H4 (cell line): ENCODE measurements at places on chromosomes 5 and 9. TPM values are rescaled to one million over a fixed set of nuclear protein-coding genes. Genes with fewer than 3 reads are reported as not detected.

Gene FBN2
- total RNA-seq, result 7.6 and 8.8 TPM in 2 replicates

DNA sequence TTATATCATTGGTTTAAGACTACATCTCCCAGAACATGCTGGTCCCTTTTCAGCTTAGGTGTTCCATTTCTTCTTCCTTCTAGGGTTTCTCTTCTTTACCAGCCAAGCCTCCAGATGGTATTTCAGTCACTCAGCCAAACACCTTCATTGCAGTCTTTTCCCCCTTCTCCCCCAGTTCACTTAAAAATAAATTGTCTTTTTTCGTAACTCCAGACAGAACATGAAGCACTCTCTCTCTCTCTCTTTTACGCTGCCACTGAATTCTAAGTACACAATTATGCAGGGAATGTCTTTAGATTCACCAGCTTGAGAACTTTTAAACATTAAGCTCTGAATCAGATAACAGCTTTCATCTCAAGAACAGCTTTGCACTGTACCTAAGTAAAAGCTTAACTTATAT is 419.7 kb upstream of the BRINP1 start:
- DNase-seq, result no peak

GRCh38 chr5:91224969-91225368 is 158.1 kb downstream of the ARRDC3 start:
- DNase-seq, result no peak

GRCh38 chr5:98419825-98420224 is 353.6 kb upstream of the RGMB start:
- DNase-seq, result no peak

GRCh38 chr9:113471143-113471542 is 7.6 kb downstream of the RGS3 start:
- DNase-seq, result no peak

DNA sequence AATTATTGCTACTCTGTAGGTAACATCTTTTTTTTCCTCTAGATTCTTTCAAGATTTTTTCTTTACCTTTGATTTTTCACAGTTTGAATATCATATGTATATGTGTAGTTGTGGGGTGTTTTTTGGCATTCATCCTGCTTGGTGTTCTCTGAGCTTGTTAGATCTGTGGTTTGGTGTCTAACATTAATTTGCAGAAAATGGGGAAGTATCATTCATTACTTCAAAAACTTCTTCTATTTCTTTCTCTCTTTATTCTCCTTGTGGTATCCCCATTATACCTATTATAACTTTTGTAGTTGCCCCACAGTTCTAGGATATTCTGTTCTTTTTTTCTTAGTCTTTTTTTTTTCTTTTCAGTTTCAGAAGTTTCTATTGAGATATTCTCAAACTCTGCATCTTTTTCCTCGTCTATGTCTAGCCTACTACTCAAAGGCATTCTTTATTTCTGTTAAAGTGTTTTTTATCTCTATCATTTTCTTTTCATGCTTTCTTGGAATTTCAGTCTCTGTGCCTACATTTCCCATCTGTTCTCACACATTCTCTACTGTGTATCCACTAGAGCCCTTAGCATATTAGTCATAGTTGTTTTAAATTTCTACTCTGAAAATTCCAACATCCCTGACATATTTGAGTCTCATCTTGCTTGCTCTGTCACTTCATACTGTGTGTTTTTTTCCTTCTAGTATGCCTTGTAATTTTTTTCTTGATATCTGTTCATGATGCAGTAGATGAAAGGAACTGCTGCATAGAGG is 60.1 kb upstream of the GNA14 start:
- DNase-seq, result no peak

DNA sequence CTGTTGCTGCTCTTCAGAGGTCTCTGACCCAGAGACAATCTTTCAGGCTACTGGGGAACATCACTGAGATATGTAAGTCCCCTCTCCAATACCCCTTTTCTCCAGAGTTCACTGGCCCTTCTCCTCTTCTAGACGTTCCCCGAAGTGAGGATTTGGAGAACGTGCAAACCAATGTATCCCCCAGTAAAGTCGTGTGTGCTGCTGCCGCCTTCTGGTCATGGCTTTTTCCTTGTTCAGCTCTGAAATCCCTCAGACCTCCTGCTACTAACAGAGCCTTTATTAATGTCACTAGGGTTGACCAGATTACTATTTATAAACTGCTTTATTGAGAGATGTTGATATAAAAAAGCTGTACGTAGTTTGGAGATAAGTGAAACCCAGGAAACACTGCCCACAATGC is 1028.6 kb downstream of the CDH9 start:
- peak; percentile 48 for DNase-seq

Gene GABBR2
- total RNA-seq, result 0.37 and 0.91 TPM in 2 replicates

Gene SLC6A19
- total RNA-seq, result not detected in 2 replicates

Gene SPATA31A5
- not detected in 2 replicates for total RNA-seq

GRCh38 chr5:104955479-104955878 is 1392.9 kb upstream of the NUDT12 start:
- DNase-seq, result no peak

- no peak for DNase-seq
Observed at GRCh38 chr5:156273325-156273724, 53.6 kb upstream of the SGCD start.

Gene CD72
- 0.53 and 1.2 TPM in 2 replicates for total RNA-seq

- no peak for DNase-seq
Observed at GRCh38 chr9:113711251-113711650, 164.9 kb upstream of the ZNF618 start.

DNA sequence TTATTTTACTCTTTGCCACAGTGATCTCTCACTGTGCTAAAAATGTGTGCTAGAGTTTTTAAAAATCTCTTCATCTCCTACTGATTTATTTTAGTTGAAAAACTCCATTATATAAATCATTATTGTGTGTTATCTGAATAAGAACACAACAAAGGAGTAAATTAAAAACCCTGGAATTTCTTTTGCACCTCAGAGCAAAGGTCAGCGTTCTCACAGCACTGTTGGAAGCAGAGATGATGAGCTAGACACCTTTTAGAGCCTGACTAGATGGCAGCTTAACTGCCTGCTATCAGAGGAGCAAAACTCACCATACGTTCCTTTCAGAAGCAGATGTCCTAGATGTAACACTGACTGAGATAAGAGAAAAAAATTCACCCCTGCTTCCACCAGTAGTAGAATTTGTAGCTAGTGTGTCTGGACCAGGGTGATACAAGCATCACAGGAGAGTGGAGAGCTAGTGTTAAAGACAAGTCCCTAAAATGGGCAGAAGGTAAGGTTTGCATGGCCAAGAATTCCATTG is 147.1 kb downstream of the ENTREP1 start:
- no peak for DNase-seq

Gene LCN9
- not detected in 2 replicates for total RNA-seq

DNA sequence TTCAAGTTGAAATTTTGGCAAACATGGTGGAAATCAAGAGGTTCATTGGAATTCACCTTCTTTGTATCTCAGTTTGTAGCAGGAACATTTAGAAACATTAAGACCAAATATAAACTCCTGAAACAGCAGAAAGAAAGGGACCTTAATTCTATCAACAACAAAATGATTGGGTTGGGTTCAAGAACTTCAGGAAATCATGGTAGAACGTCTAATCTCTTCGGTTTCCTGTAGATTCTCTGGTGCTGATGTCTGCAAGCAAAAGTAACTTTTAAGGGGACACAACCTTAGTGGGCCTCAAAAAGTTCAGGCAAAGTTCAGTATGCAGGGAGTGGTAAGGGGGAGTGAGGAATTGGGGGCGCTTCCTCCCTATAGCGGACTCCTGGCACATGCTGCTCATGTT is 3.4 kb downstream of the IL33 start:
- DNase-seq, result no peak

DNA sequence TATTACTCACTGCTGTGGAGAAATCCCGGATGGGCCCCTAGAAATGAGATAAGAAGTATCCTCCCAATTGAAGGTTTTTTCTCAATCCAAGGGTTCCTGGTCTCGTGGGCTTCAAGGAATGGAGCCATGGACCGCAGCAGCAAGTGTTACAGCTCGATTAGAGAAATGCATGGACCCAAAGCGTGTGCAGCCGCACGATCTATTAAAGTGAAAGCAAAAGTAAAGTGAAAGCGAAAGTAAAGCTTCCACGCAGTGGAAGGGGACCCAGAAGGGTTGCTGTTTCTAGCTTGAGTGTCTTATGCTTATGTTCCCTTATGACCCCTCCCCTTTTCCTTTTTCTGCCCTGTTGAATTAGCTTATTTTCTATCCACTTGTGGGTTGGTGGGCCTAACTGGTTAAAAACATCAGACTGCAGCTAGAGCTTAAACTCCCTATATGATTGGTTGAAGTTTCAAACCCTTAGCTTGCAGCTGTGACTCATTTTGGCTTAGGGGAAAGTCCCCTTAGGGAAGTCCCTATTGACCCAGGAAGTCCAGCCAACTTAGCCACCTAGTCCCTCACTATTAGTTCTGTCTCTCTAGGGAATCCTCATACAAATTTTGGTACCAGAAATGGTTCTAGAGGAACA is 1111.8 kb downstream of the TAF11L14 start:
- peak; percentile 81 for DNase-seq

Gene ZDHHC11
- 0.50 and 2.0 TPM in 2 replicates for total RNA-seq

Gene CD180
- not detected in 2 replicates for total RNA-seq

DNA sequence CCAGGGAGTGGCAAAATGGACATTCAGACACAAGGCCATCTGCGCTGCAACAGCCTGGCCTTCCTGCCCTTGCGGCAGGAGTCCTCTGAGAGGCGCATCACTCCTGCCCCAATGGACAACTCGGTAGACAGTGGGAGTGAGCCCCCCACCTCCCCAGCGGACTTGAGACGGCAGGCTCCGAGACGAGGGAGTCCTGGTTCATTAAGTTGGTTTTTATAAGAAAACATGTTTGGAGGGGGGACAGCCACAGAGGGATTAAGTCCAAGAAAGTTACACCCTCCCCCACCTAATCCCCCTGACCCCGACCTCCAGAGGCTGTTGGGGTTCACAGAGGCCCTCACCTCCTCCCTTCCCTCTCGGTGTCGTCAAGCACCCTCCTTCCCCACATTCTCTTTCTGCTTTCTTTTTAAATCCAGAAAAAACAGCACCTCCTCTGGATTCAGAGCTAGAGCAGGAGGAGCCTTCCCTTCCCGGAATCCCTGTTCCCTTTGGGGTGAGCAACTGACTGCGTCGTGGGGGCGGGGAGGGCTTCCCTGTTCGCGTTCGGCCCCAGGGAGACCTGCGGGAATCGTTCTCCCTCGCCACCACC is 1.8 kb upstream of the EGR1 start:
- no peak for DNase-seq

- DNase-seq, result no peak
Observed at GRCh38 chr5:35131723-35132122, 84.0 kb upstream of the AGXT2 start.

DNA sequence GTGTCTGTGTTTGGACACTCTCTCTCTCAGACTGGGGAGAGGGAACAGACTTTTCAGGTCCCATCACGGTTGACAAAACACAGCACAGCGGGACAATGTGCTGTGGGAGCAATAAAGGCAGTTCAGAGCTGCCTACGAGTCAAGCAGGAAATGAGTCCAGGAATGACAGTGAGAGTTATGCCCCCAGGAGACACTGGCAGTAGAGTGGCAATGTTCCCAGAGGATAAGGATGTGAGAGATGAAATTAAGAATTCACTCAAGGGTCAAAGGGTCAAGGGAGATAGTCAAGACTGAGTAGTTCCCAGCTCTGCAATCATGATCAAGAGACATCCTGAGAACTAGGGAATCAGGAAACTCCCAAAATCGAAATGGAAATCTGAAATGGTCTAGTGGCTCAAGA is 156.1 kb downstream of the LURAP1L start:
- DNase-seq, result no peak

- DNase-seq, result no peak
Observed at GRCh38 chr9:127826253-127826913, 23.7 kb downstream of the FPGS start.

Gene ANP32B
- 12.2 and 16.3 TPM in 2 replicates for total RNA-seq

Gene TRAF1
- 0.21 TPM in 2 replicates for total RNA-seq

DNA sequence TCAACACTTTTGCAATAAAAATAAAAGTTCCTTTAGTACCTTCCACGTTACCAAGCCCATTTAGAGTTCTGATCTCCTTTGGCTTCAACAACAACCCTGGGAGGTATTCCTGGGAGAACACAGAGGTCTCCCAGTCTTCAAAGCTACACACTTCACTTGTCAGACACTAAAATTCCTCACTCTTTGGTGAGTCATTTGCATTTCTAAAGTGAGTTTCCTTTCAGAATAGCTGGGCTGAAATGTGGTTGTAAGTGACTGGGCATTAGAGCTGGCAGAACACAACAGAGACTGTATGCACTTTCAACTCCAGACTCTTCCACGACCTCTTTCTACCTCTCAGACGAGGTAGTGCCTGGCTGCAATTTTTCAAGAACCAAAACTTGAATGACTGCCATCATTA is 11.5 kb upstream of the F2RL1 start:
- peak; percentile 46 for DNase-seq

- DNase-seq, result no peak
Observed at GRCh38 chr5:174205939-174206338, 160.4 kb downstream of the NSG2 start.

Gene HAVCR2
- 0.02 TPM in 1 of 2 replicates, not detected in the other for total RNA-seq

DNA sequence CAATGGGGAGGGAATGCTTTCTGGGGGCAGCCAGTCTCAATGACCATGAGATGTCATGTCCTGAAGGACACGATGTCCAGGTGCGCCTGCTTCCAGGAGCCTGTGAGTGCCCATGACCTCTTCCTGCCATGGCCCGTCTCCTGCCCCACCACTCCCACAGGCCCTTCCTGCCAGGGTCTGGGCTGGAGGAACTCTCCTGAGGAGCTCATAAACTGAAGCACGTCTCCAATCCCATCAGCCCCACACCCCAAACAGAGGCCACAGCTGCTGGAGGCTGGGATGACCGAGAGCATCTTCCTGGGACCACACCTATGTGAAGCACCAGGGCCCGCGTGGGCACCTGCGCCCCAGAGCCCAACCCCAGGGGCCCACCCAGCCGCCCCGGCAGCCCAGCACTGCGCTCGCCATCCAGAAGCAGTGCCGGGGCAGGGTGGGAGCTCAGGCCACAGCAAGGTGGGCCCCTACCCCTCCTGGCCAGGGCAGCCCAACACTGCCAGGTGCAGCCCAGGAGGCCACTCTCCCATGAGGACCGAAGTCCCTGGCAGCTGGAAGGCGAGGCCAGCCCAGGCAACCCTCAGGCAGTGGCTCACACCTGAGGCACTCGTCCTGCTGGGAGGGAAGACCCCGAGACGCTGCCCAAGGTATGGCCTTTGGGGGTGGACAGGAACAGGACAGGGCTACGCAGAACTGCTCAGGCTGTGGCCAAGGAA is 53.9 kb upstream of the UBAC1 start:
- DNase-seq, result no peak

GRCh38 chr5:178453224-178453623 is 137.0 kb downstream of the COL23A1 start:
- peak; percentile 57 for DNase-seq

DNA sequence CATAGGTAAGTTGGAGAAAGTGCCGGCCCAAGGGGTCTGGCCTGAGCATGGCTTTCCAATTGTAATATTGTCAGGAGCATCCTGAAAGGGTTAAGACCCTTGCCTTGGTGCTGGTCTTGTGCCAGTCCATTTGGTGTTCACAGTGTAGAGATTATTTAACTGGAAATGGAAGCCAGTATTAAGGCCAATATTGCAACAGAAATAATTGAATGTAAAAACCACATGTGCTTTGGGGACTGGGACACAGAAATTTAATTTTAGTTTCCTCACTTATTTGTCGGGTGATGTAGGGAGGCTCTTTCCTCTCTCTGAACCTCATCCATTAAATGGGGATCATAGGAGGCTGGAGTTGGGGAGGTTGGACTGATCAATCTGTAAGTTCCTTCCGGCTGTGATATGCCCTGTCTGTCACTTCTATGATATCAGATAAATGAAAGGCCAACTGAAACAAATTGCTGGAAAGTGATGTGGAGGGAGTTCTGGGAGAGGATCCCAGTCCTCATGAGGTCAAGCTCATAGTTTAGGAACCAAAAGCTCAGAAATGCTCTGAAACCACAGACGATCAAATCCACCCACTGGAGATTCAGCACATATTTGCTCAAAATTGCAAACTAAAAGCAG is 54.8 kb upstream of the COL15A1 start:
- DNase-seq, result no peak
